ENCODE measurements at places on chromosomes 1 and 21. TPM values are rescaled to one million over a fixed set of nuclear protein-coding genes. Genes with fewer than 3 reads are reported as not detected.

The LRRC53 gene
- total RNA-seq: 0.42 TPM

The UBXN10 gene
- total RNA-seq: 0.49 TPM

The SHISAL2A gene
- not detected for total RNA-seq

The KRTAP19-8 gene
- total RNA-seq: not detected

The FMO3 gene
- not detected for total RNA-seq

The MMP23B gene
- total RNA-seq: 162 TPM

The SLC35F3 gene
- 0.98 TPM for total RNA-seq

The UBL4B gene
- total RNA-seq: not detected

The NBPF3 gene
- total RNA-seq: 3.1 TPM

The GIPC2 gene
- not detected for total RNA-seq

The LRRC7 gene
- total RNA-seq: 19.1 TPM

The PTPN7 gene
- total RNA-seq: not detected

The ANGPTL3 gene
- total RNA-seq: not detected

The RIIAD1 gene
- total RNA-seq: 3.8 TPM

The SFN gene
- total RNA-seq: 0.42 TPM

The NPPB gene
- not detected for total RNA-seq

The GBP4 gene
- not detected for total RNA-seq

The MTHFR gene
- 83.2 TPM for total RNA-seq

The SMIM1 gene
- 7.5 TPM for total RNA-seq

The PYHIN1 gene
- total RNA-seq: not detected

The VAMP3 gene
- total RNA-seq: 21.3 TPM

The LIN28A gene
- 97.3 TPM for total RNA-seq

The TAF5L gene
- total RNA-seq: 19.6 TPM

The CFHR2 gene
- total RNA-seq: not detected

The KIAA1614 gene
- total RNA-seq: 4.1 TPM

The TMEM81 gene
- 9.3 TPM for total RNA-seq

The SLAMF9 gene
- total RNA-seq: not detected

The PTPN14 gene
- 1.7 TPM for total RNA-seq

The FHAD1 gene
- total RNA-seq: not detected

The RASSF5 gene
- total RNA-seq: 2.7 TPM

The TAS1R1 gene
- total RNA-seq: not detected

The RHCE gene
- total RNA-seq: 1.2 TPM

The ADARB1 gene
- total RNA-seq: 49.2 TPM

The SPRR2B gene
- total RNA-seq: not detected

The FOXD3 gene
- total RNA-seq: 0.39 TPM

The RHD gene
- not detected for total RNA-seq

The ODF2L gene
- 61.1 TPM for total RNA-seq

The RNPC3 gene
- 33.8 TPM for total RNA-seq

The ASCL5 gene
- not detected for total RNA-seq

The PODN gene
- 3.1 TPM for total RNA-seq

The F5 gene
- total RNA-seq: not detected

The APP gene
- 735 TPM for total RNA-seq

The IGSF21 gene
- 1.3 TPM for total RNA-seq

The CDA gene
- not detected for total RNA-seq

The MECR gene
- total RNA-seq: 21.4 TPM

The PTBP2 gene
- total RNA-seq: 112 TPM

The MRPL24 gene
- 25.1 TPM for total RNA-seq

The ST7L gene
- total RNA-seq: 28.3 TPM

The SPRR2G gene
- total RNA-seq: not detected

The NPHS2 gene
- not detected for total RNA-seq

The FCN3 gene
- total RNA-seq: not detected

The GPR52 gene
- 1.1 TPM for total RNA-seq

The MTR gene
- 33.2 TPM for total RNA-seq

The KRTAP20-3 gene
- total RNA-seq: not detected
